ENCODE measurements at places on chromosomes 2 and 18.

GRCh38 chr18:46946656-46947282 lies 29.4 kb downstream of the KATNAL2 start:
- DNase-seq, result peak; percentile 70

DNA sequence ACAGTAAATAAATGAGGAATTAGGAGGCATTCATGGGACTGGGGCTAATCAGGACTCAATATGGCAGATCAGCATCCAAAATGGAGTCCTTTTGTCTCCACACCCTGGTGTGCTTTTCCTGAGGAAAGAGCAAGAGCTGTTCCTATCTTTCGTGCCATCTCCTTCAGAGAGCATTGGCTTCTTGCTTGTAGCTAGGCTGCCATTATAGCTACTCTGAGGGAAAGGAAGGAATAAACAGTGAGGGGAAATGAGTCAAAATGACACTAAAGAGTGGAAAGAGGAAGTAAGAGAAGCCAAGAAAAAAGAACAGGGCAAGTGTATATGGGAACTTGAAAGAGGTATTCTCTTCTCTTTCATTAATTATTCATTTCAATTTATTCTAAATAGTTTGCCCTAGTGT lies 8.4 kb upstream of the NMI start:
- DNase-seq, result no peak

DNA sequence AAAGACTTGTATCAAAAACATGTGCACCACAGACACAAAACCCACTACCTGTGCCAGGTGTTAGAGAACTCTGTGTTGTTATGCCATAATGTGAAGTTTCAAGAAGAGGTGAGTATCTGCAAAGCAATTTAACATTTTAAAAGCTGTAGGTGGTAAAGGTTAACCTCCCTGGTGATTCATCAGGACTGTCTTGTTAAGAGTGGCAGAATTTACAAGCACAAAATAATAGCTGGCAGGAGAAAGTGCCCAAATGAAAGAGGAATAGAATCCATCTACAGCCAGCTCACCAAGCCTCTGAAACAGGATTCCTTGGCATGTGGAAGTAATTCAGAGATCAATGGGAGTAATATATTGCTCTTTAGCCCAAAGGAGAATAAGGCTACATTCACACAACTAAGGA lies 230.7 kb downstream of the AFF3 start:
- DNase-seq, result no peak

DNA sequence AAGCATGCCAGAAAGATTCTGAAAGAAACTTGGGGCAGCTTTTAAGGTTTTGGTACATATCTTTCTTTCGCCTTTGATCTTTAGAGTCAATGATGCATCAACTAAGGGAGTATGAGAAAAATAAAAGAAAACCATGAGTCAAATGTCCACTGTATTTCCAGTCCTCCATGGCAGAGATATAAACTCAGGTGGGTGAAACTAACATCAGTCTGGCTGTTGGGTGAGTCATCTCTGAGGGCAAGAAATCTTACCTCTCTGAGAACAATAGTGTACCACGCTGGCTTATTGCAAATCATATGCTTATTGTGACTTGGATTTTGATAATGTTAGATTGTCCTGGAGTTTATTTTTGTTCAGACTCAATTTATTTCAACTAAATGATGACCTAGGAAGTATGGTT lies 521.0 kb downstream of the PLCL1 start:
- no peak for DNase-seq

DNA sequence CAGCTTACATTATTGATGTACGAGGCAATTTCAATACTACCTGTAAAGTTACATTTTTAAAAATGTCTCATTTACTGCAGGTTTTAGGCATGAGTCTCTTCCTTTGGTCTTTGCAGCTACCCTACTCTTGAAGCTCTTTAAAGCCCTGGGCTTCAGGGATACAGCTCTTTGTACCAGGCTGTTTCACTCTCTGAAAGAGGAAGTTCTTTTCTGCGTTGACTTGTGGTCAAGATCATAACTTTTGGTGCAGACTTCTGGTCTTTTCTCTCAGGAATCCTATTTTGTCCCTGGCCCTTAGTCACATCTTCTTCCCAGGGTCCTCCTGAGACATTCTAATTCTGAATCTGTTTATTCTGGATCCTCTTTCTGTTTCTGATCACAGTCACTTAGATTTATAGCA lies 16.6 kb upstream of the HRH4 start:
- DNase-seq, result no peak

DNA sequence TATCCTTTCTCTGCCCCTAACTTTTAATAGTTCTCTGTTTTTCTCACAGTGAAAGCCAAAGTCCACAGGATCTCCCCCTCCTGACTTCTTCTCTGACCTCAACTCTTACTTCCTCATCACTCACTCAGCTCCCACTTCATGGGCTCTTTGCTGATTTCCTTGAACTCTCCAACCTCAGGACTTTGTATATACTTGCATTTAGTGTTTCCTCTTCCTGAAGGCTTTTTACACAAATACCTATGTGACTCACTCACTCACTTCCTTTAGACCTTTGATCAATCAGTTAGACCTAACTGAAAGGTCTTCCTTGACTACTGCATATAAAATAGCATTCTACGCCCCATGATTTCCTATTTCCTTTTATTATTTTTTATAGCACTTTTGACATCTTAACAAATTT lies 233.1 kb upstream of the MEX3C start:
- DNase-seq, result no peak

GRCh38 chr18:69664399-69664798 lies 263.7 kb downstream of the DOK6 start:
- no peak for DNase-seq

- no peak for DNase-seq
Measured at GRCh38 chr2:6915399-6915798, 1.8 kb upstream of the RNF144A start.

- peak; percentile 89 for DNase-seq
Measured at GRCh38 chr18:13565228-13565627, 161.1 kb downstream of the FAM210A start.

GRCh38 chr2:215832791-215833190 lies 180.6 kb downstream of the MREG start:
- DNase-seq, result no peak

DNA sequence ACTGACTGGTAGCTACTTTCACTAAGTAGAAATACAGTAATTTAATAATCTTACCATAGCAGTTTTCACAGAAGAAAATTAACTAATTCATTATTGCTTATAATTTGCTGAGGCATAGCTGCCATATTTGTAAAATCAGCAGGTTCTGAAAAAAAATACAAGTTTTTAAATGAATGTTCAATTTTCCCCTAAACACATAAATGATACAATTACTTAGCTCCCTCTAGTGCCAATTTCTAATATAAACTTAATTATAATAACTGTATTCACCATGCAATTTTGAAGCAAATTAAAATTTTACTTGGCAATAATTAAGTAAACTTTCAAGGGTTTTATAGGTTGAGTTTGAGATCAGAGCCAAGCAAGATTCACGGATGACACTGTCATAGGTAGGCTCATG lies 1321.6 kb upstream of the ACVR2A start:
- DNase-seq, result no peak

- DNase-seq, result no peak
Measured at GRCh38 chr2:54461261-54461660, 5.1 kb downstream of the SPTBN1 start.

- DNase-seq, result no peak
Measured at GRCh38 chr2:174334781-174335251, at the start of gene SP9. Gene SP9 (plus strand): TSS chr2:174334954. CDS start chr2:174335093, 139 bp downstream.

DNA sequence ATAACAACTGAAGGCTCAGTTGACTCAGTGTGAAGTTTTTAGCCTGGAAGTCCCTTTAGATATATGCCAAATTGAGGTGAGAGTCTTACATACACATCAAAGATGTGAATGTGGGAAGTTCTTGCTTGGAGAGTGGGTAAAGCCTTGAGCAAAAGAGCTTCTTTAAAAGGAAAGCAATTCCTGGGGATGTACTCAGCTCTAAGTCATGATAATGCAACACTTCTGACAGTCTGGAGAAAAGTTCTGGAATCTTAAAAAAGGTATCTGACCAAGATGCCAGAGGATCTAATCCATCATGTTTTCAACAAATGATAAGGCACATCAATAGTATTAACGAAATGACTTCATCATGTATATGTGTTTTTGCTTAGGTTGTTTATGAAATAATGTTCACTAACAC lies 351.2 kb downstream of the CDH19 start:
- DNase-seq, result no peak

- DNase-seq, result no peak
Measured at GRCh38 chr18:78494204-78495085, 485.2 kb upstream of the SALL3 start.

- DNase-seq, result no peak
Measured at GRCh38 chr18:54129448-54130067, 94.9 kb downstream of the MBD2 start.

- DNase-seq, result no peak
Measured at GRCh38 chr2:230939066-230939591, 14.1 kb upstream of the GPR55 start.

DNA sequence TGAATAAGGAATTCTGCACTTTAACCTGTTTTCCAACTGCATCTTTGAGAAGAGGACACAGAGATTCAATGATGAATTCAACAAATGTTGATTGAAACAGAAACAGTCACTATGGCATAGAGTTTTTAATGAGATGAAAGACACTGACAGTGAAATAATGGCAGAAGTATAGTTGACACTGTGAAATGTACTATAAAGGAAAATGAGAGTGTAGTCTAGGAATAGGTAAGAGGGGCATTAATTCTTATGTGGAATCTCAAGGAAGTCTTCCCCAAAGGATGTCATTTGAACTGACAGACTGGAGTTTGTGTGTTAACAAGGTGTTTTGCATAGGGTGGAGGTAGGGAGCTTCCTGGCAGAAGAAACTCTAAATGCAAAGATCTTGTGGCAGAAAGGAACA lies 566.2 kb downstream of the TDRD15 start:
- no peak for DNase-seq

DNA sequence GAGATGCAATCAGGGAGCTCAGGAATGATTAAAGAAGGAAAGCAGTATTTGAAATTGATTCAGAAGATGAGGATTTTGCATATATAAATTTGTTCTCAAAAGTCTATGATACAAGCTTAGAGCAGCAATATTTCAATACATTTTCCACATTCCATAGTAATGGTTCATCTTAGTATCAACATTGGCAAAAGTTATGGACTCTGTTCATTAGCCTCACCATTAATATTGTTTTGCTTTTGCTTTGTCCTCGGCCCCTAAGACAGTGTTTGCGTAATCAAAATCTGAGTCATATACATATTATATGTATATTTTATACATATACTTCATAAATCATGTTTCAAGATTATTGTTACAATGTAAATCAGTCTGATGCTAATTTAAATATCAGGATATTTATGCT lies 176.6 kb downstream of the CNTNAP5 start:
- DNase-seq, result no peak

GRCh38 chr2:5254791-5255332 lies 437.3 kb upstream of the SOX11 start:
- DNase-seq, result no peak

GRCh38 chr2:181790716-181791649 lies 100.5 kb upstream of the ITPRID2 start:
- DNase-seq, result no peak

DNA sequence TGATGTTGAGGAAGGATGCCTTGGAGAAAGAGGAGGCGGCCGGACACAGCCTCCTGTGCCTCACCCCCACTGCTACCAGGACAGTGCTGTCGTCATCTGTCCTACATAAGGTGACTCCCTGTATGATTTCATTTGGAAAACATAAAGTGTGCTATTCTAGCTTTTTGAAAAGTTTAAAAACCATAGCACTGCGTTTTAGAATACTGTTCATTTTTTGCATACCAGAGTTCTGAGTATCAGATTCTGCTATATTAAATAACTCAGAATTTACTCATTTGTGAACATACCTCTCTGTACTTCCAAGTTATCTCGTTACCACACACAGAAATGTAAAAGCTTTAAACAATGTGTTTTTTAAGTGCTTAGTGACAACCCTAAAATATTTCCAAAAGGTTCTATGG lies 302.9 kb downstream of the LRRTM1 start:
- no peak for DNase-seq

DNA sequence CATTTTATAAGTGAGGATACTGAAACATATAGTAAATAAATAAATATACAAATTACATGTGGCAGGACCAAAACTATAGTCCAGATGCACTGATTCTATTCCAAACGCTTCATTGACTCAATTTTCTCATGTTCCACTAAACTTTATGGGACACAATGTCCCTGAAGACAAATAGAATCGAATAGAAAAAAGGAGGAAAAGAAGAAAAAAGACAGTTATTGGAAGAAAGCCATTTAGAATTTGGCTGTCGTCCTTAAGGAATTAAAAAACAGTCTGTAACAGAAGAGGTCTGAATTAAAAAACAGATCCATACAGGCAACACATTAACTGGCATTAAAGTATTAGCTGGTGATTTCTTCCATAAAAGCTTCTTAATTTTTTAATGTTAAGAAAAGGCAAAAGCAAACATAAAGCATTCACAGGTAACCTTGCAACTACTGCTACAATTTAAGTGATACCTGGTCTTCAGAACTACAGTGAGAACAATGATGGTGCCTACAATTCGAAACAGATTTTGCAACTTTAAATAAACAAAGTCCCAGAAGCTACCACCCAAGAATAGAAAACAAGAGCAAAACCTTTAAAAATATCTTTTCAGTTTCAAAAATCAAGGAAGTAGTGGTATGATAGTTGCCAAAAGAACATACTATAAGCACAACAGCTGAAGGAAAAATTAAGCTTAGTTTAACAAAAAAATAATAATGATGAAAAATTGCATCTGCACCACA lies 17.4 kb upstream of the CHAC2 start:
- DNase-seq, result no peak

DNA sequence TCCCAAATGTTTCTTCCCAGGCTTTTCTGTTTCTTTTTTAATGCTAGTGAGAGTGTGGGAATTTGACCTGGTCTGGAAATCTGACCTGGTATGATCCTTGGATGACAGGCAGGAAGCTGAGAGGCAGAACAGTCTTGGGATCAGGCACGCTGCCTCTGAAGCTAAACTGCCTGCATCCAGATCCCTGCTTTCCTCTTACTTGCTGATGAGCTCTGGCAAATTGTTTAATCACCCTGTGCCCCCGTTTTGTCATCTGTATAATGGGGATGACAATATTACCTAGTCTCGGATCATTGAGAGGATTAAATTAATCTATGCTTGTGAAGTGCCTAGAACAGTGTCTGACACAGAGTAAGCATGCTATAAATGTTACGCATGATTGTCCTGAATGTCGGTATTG lies 3.3 kb downstream of the KLHL23 start:
- DNase-seq, result no peak

DNA sequence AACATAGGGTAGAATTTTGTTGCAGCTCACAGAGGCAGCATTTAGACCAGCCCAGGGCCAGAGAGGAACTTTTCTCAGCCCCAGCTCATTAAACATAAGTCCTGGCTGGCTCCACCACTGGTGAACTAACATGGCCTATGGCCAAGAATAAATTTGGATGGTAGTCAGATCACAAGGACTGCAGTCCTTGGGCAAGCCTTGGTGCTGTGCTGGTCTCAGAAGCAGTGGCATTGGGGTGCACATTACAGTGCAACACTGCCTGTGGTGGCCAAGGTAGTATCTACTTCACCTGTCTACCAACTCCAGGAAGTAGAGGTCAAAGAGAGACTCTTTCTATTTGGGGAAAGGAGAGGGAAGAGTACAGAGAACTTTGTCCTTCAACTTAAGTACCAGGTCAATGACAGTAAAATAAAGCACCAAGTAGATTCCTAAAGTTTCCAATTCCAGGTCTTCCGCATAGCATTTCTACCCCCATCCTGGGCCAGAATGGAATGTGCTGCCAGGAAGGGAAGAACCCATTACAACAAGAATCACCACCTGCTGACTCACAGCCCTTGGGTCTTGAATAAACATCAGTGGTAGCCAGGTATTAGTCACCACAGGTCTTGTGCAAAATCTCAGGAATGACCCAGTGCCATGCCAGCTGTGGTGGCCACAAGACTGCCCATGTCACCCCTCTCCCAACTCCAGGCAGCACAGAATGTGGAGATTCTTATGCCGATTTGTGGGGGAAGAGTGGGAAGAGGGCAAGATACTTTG lies 155.4 kb upstream of the FSIP2 start:
- no peak for DNase-seq
